RPMI8226 (cell line): ENCODE measurements at places on chromosomes 7 and 10.

- no peak for DNase-seq
These were observed 147.3 kb downstream of the NRCAM start for GRCh38 chr7:108308903-108309302.

DNA sequence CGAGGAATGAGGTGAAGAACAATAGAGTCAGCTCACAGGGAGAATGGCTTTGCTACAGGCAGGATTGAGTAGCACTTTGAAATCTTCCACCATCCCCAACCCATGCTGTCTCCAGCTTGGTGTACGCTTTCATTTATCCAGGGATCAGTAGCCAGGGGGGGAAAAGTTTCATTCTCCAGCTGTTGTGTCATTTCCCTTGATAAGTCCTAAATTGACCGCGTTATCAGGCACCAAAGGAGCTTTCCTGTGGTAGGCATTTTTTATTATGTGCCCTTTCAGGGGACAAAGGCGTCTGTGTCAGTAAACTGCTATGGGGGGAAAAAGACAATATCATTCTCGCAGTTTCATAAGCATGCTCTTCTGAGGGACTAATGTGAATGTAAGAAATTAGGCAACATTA, 106.6 kb upstream of the YAE1 start:
- DNase-seq: no peak

DNA sequence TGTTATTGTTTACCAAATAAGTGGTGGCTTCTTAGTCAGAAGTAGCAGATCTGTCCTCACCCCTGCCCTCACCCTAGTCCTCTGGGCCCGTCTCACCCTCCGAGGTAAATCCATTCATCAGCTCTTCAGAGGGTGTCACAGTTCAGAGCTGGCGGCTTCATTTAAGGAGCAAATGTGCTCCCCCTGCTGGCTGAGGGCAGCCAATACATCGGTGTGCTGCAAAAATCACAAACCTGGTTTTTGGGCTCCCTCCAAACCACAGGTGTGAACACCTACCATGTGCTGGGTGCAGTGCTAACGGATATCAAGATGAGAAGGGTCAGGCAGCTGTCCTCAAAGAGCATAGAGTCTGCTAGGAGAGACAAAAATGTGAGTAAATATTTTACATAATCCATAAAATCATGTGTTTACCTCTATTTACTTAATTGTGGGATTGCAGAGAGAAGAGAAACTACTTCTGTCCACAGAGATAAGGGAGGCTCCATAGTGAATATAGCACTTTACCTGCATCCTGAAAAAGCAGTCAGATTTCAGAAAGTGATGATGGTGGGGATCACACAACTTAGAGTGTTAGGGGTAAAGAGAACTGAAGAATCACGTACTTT, 15.5 kb upstream of the CRTAC1 start:
- peak; percentile 69 for DNase-seq

GRCh38 chr10:72855129-72855528, 38.4 kb upstream of the OIT3 start:
- DNase-seq: no peak

- DNase-seq: no peak
These were observed 41.1 kb upstream of the CNPY1 start for GRCh38 chr7:155587486-155587885.

DNA sequence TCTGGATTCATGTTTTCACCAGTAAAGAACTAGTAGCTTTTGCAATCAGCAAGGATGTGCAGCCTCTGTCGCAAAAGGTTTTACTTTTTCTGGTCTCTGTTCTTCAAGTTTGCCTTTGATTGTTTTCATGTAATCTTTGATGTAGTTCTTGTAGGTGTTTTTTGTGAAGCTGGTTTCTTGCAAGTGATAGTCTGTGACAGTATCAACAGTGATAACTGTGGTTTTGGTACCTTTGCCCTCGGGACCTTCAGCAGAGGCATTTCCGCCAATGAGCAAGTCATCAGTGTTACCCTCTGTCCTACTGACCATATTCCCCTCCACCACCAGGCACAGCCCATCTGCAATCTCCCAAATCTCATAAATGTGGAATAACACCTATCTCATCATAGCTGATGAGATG, 55.1 kb downstream of the IPMK start:
- no peak for DNase-seq

- no peak for DNase-seq
These were observed 83.5 kb upstream of the IKZF1 start for GRCh38 chr7:50221028-50221427.

DNA sequence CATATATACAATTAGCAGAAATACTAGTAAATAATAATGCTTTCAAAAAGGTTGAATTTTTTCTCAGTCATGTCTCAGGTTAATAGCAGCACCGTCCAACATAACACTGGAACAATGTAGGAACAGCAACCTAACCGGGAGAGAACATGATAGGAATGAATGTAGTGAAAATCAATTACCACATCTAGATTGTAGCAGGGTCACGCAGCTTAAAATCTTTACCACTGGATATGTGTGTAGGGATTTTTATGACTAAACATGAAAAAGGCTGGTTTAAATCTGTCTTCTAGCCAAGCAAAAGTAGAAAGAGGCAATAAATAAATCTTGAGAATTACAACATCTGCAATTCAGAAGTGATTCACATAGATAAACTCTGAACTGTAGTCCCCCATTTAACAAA, 326.0 kb downstream of the DGKB start:
- DNase-seq: no peak
